GDM1 (cell line): ENCODE measurements at places on chromosomes 12 and 14.

GRCh38 chr14:77144412-77145115, 3.0 kb upstream of the ZDHHC22 start:
- no peak for DNase-seq

- no peak for DNase-seq
Observed at GRCh38 chr12:124024776-124025175, 51.8 kb downstream of the ZNF664 start.

GRCh38 chr12:89862511-89863445, 154.1 kb upstream of the ATP2B1 start:
- peak; percentile 86 for DNase-seq

DNA sequence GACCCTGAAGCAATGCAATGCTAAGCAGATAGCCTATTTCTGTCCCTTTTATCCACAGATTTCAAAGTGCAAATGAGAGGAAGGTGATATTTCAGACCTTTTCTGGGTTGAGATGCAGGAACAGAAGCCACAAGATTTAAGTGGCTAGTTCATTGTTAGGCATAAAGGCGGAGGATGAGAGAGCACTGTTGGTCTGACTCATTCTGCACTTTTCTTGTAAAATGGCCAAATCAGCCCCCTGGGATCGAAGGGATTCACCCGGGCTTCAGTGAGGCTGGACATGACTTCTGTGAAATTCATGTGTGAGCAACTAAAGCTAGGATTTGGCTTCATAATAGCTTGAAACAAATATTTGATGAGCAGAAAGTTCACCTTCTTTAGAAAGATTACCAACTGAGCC, 101.9 kb upstream of the OVCH1 start:
- DNase-seq: no peak

- no peak for DNase-seq
Observed at GRCh38 chr12:76238688-76239087, 109.5 kb downstream of the BBS10 start.

DNA sequence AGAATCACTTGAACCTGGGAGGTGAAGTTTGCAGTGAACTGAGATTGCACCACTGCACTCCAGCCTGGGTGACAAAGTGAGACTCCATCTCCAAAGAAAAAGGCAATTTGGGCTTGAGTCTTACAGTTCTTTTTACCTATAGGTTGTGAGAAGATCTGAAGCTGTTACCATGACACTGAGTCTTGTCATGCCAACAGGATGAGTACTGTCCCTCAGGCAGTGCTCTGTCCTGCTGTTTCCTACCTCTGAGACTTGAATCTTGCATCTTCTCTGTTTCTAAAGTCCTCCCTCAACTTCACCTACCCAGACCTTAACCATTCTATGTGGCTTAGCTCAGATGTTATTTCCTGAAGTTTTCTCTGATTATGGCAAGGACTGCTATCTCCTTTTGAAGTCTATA, 400.8 kb upstream of the PRICKLE1 start:
- no peak for DNase-seq

DNA sequence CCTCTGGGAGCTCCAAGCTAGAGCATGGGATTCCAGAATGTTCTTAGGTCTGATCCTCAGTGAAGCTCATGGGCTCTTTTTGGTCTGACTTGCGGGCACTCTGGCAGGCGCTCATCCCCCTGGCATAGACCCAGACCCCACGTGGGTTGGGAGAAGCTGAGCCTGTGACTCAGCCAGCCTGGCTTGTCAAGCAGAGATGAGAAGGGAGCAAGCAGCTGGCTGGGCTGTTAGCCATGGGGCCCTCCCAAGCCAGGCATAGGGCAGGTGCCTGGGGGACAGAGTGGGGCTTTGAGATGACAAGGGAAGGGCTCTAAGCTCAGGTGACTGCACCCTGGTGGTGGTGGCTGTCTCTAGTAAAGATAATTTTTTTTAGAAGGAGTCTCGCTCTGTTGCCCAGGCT, 80.3 kb upstream of the NOS1 start:
- no peak for DNase-seq

DNA sequence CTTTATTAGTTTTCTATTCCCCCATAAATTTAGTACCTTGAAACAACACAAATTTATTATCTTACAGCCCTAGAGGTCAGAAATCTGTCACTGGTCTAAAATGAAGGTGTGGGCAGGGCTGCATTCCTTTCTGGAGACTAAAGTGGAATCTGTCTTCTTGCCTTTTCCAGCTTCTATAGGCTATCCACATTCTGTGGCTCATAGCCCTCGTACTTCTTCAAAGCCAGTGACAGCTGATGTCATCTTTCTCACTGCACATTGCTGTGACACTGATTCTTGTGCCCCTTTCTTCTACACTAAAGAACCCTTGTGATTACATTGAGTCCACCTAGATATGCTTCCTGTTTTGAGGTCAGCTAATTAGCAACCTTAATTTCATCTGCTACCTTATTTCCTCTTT, 23.2 kb upstream of the DCN start:
- no peak for DNase-seq

DNA sequence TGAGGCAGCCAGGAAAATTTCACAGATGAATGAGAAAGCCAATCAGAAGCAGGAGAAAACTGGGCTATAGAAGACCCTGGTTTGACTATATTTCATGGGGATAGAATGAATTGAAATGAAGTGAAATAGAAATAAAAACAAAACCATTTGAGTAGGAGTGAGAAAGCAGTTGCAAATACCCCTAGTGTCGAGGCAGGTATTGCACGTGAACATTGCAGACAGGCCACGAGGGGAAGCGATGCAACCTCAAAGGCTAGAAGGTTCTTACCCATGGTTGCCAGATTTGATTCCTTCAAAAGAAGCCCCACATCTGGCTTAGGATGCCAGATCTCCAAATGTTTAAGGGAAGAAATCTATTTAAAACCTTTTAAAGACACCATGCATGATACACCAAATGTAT, 648.9 kb downstream of the VRK1 start:
- no peak for DNase-seq

DNA sequence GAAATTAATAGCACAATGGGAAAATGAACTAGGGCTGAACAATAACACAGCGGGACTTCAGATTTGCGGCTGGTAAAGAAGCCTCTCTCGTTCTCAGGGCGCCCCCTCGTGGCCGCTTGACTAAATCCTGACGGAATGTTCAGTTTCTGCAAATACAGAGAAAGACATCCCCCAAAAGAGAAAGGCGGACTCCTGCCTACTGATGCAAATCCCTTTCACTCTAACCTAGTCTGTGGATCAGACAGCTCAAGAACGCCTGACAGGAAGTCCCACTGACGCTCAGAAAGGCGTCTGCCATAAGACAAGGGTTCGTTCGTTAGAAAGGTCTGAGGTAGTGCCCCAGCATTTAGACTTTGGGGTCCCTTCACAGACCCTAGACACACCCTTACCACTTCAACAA, 2.5 kb downstream of the NUAK1 start:
- peak; percentile 46 for DNase-seq

- DNase-seq: no peak
Observed at GRCh38 chr12:68468036-68468435, 135.9 kb upstream of the MDM1 start.

- DNase-seq: no peak
Observed at GRCh38 chr12:1013618-1014489, 22.8 kb downstream of the ERC1 start.

GRCh38 chr12:13211191-13211858, 14.8 kb downstream of the EMP1 start:
- no peak for DNase-seq

DNA sequence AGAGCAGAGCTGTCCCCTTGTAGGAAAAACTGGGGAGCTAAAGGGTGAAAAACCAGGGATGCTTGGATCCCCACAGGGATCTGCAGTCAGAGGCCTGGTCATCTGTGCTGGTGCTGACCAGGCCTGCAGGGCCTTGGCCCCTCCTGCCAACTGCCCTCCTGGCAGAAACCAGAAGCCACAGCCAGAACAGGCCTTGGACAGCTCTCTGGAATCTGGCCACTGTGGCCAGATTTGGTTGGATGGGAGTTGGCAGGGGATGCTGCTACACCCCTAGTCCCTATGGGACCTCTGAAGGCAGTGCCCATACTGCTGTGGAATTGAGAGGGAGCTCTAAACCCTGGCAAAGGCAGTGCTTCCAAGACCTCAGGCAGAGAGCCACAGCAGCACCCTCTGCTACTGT, 9.2 kb upstream of the GPX2 start:
- DNase-seq: no peak

GRCh38 chr12:86774841-86775388, 518.7 kb upstream of the MGAT4C start:
- DNase-seq: no peak

DNA sequence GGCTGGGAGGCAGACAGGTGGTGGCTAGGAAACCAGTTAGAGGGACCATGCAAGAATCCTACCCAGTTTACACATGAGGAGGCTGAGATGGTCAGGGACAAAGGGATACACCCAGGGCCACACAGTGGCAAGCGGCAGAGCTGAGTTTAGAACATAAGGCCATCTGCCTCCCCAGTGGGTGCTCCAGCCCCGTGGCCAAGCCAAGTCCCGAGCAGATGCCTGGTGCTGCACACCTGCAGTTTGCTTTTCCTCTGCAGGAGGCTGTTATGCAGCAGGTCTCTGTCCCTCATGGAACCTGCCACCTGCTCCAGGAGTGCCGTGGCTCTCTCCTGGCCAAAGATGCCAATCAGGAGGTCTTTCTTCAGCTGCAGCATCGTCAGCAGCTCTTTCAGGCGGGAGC, 70.8 kb downstream of the SYNE3 start:
- DNase-seq: no peak

GRCh38 chr14:101508196-101508947, 52.9 kb upstream of the DIO3 start:
- DNase-seq: no peak

GRCh38 chr14:105918496-105919262, 392.3 kb downstream of the TMEM121 start:
- DNase-seq: no peak

DNA sequence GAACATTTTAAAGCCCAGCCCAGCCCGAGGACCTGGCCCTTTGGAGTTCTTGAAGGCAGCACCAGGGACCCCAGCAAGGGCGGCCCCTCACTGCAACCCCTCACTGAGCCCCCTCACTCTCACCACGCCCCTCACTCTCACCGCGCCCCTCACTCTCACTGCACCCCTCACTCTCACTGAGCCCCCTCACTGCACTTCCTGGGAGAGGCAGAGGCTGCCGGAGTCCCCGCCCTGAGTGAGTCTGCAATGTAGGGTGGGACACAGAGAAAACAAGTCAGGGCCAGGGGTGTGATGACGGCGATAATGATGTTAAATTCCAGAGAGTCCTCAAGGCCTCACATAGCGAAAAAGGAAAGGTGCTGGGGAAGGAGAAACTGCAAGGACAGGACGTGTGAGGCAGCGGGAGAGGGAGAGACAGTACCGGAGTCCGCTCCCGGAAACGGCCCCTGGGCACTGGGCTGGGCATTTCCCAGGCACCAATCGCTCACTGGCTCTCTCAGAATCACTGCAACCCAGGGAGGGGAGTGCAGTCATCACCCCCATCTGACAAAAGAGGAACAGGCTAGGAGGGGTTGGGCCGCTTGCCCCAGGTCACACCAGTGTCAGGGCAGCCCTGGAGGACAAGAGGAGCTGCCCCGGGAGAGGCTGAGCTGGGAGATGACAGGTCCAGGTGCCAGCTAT, 24.9 kb downstream of the CCDC88C start:
- no peak for DNase-seq

DNA sequence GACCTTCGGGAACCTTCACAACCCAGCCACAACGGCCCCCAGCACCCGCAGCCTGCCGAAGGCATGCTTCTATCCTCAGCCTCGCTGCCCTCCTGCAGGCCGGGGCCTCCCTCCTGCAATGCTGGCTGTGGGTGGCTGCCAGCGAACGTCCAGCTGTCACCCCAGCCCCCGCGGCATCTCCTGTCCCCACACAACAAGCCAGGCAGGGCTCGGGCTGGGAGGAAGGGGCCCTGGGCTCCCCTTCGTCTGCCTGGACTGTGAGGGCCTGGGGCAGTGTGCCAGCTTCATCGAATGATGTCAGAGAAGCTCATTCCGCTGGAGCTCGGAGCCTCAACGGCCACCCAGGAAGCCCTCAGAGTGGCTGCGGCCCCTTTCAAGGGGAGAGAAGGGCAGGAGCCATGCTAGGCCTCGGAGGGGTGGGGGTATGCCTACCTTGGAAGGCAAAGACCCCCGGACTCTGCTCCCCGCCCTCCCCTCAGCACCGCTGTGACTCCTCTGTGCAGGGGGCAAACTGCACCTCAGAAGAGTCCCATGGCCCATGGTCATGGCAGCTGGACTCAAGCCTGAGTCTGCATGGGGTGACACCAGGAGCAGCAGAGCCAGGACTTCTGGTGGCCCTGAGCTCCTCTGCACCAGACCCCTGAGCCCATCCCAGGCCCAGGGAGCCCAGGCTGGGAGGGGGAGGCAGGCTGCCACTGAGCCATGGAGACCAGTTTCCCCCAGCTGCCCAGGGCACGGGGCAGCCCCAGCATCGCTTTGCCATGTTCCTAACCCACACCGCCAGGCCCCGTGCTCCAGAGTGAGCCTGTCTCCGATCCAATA, 24.7 kb upstream of the C14orf180 start:
- no peak for DNase-seq

- no peak for DNase-seq
Observed at GRCh38 chr14:101191721-101192660, 288.5 kb upstream of the RTL1 start.
